ENCODE measurements at places on chromosomes 7 and 10. TPM values are rescaled to one million over a fixed set of nuclear protein-coding genes. Genes with fewer than 3 reads are reported as not detected.

PODXL gene
- 8.3 TPM for total RNA-seq

SYT15B gene
- 0.88 TPM for total RNA-seq

LIPJ gene
- 0.12 TPM for total RNA-seq

NME8 gene
- total RNA-seq, result not detected

ELN gene
- total RNA-seq, result 4.9 TPM

All from esophagus mucosa (tissue), 1 donor.